ENCODE measurements at places on chromosomes 4 and X. TPM values are rescaled to one million over a fixed set of nuclear protein-coding genes. Genes with fewer than 3 reads are reported as not detected.

DNA sequence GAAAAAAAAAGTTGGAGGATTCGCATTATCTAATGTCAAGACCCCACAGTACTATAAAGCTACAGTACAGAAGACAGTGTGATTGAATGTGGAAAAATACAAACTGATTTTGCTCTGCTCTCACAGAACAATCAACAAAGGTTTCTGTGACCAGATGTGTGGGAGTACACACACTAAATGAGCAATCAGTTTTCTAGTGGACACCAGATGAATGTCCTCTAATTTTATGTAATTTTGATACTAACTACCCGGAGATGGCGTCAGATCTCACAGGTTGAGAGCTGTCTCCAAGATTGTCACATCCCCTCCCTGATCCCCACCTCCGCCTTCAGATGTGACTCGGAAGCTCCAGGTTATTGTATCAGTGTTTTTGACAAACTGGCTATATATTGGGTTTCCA lies 81.9 kb upstream of the HUWE1 start:
- no peaks in the 10 kb centered on the region for H3K36me3 ChIP-seq
- H3K27me3 ChIP-seq, result no peaks in the 10 kb centered on the region
- no peak overlapping the region for H3K27ac ChIP-seq
- DNase-seq, result no peak
- H3K4me1 ChIP-seq, result no peaks in the 10 kb centered on the region

DNA sequence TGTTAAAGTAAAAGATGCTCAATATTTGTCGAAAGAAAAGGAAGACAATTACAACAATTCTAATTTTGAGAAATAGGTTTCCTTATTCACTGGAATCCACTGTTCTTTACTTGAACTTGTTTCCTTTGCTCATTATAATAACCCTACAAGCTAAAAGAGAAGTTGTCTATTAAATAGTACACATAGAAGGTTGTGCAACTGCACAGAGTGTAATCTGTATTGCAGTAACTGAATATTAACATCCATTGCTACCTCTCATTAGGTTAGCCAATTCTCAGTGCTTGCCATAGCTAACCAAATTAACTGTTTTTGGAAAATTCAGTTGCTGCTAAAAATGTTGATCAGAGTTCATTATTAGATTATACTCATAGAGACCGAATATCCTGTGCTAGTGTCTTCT lies 120.0 kb downstream of the PDLIM5 start:
- H3K36me3 ChIP-seq, result no peaks in the 10 kb centered on the region
- H3K27ac ChIP-seq, result no peak overlapping the region
- H3K4me1 ChIP-seq, result no peaks in the 10 kb centered on the region
- H3K4me3 ChIP-seq, result no peak overlapping the region
- H3K27me3 ChIP-seq, result no peaks in the 10 kb centered on the region
- no peak for DNase-seq

DNA sequence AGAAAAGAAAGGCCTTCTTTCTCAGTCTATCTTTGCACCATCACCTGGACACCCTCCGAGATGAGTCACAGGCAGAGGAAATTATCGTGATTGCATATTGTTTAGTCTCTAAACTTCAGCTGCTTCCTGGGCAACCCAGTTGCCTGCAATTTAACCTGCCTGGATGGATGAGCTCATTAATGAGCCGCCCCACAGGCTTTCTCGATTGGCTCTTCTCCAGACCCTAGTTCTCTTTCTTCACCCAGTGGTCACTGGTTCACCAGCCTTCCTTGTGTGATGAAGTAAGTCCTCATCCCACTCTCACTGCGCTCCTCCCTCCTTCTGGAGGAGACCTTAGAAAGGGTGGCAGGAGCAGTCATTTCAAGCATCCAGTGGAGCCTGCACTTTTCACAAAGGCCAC lies 94.4 kb downstream of the SOWAHB start:
- H3K4me1 ChIP-seq, result no peaks in the 10 kb centered on the region
- no peaks in the 10 kb centered on the region for H3K36me3 ChIP-seq
- no peak overlapping the region for H3K4me3 ChIP-seq
- no peaks in the 10 kb centered on the region for H3K27me3 ChIP-seq
- H3K27ac ChIP-seq, result no peak overlapping the region

DNA sequence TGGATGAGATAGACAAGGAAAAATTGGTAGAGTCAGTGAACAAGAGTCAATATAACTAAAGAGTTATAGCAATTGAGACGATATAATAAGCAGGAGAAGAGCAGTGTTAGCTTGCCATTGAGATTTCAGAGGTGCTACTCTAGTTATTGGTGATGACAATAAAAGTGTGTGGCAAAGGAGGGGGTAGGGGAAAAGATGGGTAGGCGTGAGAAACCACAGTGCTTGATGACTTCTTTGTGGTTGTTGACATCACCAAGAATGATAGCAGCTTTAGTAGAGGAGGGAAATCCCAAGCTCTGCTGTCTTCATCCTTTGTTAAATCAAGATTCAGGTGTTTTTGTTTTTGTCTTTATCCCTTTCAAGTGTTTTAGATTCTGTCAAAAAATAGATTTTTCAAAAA lies 179.9 kb upstream of the PPP3CA start:
- no peaks in the 10 kb centered on the region for H3K36me3 ChIP-seq

- H3K4me3 ChIP-seq, result no peak overlapping the region
- H3K4me1 ChIP-seq, result no peaks in the 10 kb centered on the region
- no peaks in the 10 kb centered on the region for H3K36me3 ChIP-seq
- no peaks in the 10 kb centered on the region for H3K27me3 ChIP-seq
These were observed 64.0 kb downstream of the SMAD1 start for GRCh38 chr4:145545538-145546174.

DNA sequence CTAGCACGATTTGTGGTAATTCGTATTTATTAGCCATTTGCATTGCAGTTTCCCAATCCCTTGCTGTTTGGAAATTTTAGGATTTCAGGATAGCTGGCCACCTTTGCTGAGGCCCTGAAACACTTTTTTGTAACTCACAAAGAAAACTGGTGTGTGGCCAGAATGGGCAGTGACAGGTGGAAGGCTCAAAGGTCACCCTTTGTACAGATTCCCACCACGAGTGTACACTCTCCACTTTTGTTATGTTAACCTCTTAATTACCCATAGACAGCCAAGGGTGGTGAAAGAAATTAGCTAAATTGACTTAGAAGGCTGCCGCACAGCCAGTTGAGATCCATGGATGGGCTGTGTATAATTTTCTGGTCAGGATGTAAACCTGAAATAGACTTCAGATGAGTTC lies 109.7 kb upstream of the ARX start:
- H3K36me3 ChIP-seq, result no peaks in the 10 kb centered on the region
- no peaks in the 10 kb centered on the region for H3K4me1 ChIP-seq
- no peaks in the 10 kb centered on the region for H3K27me3 ChIP-seq
- DNase-seq, result no peak
- no peak overlapping the region for H3K4me3 ChIP-seq

GRCh38 chr4:69977582-69977981 lies 12.1 kb upstream of the CSN2 start:
- no peaks in the 10 kb centered on the region for H3K36me3 ChIP-seq
- no peaks in the 10 kb centered on the region for H3K27me3 ChIP-seq
- H3K4me1 ChIP-seq, result no peaks in the 10 kb centered on the region
- DNase-seq, result no peak
- H3K27ac ChIP-seq, result no peak overlapping the region

GRCh38 chrX:135892781-135893180 lies 463 bp downstream of the CT45A10 start:
- H3K27ac ChIP-seq, result no peak overlapping the region
- no peaks in the 10 kb centered on the region for H3K36me3 ChIP-seq
- no peak overlapping the region for H3K4me3 ChIP-seq
- H3K4me1 ChIP-seq, result no peaks in the 10 kb centered on the region

- H3K36me3 ChIP-seq, result no peaks in the 10 kb centered on the region
- no peaks in the 10 kb centered on the region for H3K4me1 ChIP-seq
These were observed 159.9 kb upstream of the MAMLD1 start for GRCh38 chrX:150203248-150203645.

- no peak overlapping the region for H3K4me3 ChIP-seq
- no peak for DNase-seq
- no peak overlapping the region for H3K27ac ChIP-seq
- H3K27me3 ChIP-seq, result no peaks in the 10 kb centered on the region
- no peaks in the 10 kb centered on the region for H3K36me3 ChIP-seq
- no peaks in the 10 kb centered on the region for H3K4me1 ChIP-seq
These were observed 192.0 kb upstream of the ANK2 start for GRCh38 chr4:112857461-112857860.

The F9 gene
- total RNA-seq, result not detected

The TAF7L gene
- 54.6 TPM for total RNA-seq

The C4orf50 gene
- total RNA-seq, result 2.8 TPM

Data from prostate gland (tissue), 2 donors.